ENCODE measurements at places on chromosomes 4 and X.

DNA sequence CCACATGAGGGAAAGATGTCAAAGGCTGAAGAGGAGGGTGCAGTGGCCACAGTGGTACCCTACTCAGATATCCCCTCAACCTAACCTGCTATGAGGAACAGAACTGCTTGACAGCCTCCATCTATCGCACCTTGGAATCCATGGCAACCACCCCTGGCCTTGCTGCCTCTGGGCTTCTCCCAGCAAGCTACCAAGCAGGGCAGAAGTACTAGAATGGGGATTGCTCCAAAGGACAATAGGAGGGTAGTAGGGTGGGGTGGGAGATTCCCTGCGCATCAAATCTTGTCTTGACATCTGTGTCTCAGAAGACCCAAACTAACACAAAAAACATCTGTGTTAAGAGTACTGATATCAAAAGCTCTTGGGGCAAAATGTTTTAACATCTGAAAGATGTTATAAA is 118.2 kb downstream of the FBXW7 start:
- DNase-seq = no peak

GRCh38 chr4:68905598-68905938 is 46.0 kb downstream of the UGT2A3 start:
- DNase-seq = no peak

DNA sequence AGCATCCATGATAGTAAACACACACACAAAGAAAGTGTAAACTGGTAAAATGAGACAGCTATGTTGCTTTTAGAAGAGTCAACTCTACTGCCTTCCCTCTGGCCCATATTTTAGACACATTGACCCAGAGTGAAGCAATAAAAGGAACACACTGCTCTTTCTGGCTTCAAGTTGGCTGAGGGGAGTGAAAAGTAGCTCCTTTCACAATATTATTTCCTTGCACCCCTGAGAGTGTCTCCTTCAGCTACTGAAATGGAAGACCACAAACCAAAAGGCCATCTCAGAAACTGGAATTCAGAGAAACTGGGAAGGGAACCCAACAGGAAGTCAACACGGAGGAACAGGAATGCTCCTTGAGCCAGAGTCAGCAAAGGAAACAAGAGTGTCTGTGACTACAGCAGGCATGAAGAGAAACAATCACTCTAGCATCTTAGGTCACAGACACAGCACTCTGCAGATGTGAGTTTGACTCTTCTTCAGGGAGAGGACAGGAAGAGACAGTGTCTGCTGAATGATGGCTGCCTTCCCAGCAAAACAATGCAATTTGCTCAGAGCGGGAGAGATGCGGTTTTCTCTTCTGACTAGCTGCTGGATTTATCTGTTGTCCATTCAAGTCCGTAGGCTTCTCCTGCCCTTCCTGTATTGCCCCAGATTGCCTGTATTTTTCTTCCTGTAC is 106.7 kb downstream of the SPATA18 start:
- DNase-seq = no peak

DNA sequence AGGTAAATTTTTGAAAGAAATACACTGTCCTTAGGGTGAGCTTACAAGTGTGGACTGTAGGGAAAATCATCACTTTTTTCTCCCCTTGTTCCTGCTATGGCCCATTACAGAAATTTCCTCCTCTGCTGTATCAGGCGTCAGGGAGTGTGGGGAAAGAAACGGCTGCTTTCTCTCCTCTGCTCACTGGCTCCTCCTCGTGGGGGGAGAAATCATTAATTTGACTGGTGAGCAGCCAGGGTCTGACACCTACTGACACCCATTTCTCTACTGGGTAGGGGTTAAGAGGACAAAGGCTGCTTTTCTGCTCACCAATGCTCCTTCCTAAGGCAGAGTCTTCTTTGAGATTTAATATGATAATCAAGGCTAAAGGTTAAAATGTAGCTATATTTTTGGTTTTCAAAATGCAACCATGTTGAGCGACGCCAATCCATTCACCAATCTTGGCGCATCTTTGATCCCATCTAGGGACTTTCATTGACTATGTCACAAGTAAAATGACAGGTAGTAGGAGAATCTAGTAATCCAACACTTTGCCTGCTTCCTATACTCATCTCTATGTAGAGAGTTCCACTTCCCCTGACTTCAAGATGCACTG is 25.1 kb downstream of the SETD7 start:
- peak; percentile 2 for DNase-seq

DNA sequence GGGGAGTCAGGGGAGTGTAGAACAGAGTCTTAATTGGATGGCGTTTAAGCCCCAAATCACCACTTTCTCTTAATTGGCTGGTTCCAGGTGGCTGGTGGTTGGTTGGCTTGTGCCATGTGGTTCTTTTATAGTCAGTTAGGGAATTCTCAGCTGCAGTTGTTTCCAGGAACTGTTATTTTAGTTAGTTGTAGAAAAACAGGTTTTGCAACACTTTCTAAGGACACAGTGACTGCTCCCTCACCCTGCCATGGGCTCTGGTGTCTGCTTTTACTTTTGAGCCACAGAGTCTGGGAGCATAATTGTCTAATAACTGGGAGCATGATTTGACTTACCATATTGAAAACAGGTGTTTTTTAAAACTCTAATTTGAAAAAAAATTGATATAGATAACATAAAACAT is 75.8 kb upstream of the PCDH18 start:
- no peak for DNase-seq

- no peak for DNase-seq
These were observed 122.1 kb upstream of the DIPK2B start for GRCh38 chrX:45322820-45323219.

DNA sequence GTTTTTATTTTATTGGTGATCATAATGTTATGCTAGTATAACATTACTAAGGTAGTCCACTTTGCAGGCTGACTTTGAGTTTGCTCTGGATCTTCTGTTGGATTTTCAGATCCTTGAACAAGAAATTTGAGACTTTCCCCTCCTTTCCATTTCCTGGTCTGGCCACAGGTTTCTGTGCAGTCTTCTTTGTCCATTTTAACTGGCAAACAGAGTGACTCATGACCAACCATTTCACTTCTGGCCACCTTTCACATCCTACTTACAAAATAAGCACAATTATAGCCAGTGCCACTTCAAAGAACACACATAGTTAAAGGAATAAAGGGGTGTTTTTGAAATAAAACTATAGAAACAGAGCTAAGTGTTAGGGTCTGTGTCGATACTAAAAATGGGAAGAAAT is 8.4 kb downstream of the ANK2 start:
- DNase-seq = no peak

GRCh38 chr4:125020089-125021034 is 294.4 kb upstream of the FAT4 start:
- no peak for DNase-seq

DNA sequence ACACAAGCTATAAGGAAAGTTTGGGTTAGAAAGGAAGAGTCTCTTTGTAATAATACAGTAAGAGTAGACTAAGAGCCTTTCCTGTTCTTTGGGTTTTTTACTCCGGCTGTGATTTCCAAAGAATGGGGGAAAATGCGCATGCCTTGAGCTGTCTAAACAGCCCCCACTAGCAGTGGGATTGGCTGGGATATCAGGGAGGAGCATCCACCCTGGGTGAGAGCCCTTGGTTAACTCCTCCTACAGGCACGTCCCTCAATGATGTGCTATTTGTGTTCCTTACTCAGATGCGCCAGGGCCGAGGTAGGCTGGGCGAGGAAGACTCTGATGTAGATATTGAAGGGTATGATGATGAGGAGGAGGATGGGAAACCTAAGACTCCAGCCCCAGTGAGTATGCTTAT is 74.0 kb upstream of the OGT start:
- DNase-seq = no peak

DNA sequence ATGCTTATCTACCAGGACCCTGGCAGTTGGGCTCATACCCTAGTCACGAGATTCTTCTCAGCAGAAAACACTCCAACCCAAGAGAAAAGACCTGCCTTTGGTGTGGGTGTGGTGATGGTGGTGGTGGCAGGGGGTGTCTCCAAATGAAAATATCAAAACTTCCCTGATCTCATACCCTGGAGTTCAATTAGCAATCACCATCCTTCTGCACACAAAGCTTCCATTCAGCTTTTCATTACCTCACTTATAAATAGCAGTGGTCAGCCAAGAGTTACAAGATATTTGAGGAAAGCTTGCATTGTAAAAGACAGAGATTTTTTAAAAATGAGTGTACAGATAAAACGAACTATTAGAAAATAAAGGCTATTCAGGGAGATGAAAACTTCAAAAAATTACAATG is 580.8 kb upstream of the MAGEB2 start:
- DNase-seq = no peak

DNA sequence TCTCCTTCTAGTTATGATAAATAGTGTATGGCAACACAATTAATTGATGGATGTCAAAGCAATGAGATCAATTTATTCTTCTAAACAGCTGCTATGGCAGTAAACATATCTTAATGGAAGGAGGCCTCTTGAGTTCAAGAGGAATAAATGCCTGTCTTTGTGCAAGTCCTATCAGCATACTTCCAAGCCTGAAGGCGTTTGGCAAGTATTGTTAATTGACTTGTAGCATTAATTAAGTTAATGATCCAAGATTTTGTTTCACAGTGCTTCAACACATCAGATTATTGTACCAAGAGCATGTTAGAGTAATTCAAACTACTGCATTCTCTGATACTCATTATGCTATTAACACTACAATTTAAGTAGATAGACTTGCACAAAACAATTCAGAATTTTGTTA is 144.8 kb downstream of the FAT4 start:
- no peak for DNase-seq

Data from activated naive CD4-positive, alpha-beta T cell (primary cell).